ENCODE measurements at places on chromosomes 11 and 22. TPM values are rescaled to one million over a fixed set of nuclear protein-coding genes. Genes with fewer than 3 reads are reported as not detected.

The LRRC55 gene
- 1.4 TPM for polyA plus RNA-seq

GRCh38 chr11:6393989-6394670, 3.9 kb downstream of the SMPD1 start:
- DNase-seq, result no peak

DNA sequence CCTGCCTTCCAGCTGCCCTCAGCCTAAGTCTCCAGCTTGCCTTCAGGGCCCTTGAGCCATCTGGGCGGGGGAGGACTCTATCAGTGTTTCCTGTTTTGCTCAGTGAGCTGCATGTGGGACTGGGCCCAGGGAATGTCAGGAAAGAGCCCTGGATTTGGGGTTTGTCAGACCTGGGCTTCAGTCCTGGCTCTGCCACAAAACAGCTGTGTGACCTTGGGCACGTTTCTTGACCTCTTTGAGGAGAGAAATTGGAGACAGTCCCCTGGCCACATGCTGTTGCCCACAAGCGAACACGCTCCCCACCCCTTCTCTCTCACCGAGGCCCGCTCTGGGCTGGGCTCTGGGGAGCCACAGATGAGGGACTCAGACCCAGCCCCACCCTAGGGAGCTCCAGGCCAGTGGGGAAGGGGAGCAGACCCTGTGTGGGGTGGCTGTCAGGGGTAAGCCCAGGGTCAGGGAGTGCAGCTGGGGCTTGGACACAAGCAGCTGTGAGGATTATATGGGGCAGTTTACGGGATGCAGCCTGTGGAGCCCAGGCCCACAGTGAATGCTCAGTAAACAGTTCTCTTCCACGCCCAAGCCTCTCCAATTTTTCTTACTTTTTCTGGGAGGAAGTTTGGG, 12.3 kb downstream of the MYO7A start:
- DNase-seq, result no peak

GRCh38 chr11:33731723-33732531, 4.3 kb downstream of the CD59 start:
- no peak for DNase-seq

- DNase-seq, result no peak
These were observed 1.6 kb upstream of the SHANK3 start for GRCh38 chr22:50670914-50671538.
